ENCODE measurements at places on chromosomes 2 and 18. TPM values are rescaled to one million over a fixed set of nuclear protein-coding genes. Genes with fewer than 3 reads are reported as not detected.

DNA sequence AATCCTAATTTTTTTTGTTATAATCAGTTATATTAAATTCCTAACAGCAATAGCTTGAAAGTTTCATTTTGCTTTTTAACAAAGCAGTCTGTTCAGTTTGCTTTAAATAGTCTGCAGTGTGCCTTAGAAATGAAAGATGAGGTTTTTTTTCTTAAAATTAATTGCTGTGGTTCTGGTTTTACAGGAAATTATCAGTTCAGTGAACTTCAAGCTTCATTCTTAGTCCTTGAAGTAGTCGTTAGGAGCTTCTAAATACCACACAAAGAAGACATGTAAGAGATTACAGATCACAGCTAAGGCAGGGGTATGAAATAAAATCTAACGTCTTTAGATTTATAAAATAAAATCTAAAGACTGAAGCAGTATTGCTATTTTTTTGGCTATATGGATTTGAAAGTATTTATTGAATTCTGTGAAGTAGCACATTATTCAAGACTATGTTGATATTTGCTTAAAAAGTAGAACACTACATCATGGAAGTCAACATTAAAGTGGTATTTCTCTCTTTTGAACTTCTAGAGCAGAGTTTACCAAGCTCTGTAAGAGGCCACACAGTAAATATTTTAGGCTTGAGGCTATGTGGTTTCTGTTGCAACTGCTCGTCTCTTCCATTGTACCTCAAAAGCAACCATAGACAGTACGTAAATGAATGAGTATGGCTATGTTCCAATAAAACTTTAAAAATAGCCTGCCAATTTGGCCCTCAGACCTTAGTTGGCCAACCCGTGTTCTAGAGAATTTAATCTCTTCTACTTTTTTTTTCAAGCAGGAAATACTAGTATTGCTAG lies 81.5 kb upstream of the STON1 start:
- DNase-seq, result no peak
- H3K4me1 ChIP-seq, result peaks cover 23% of the 10 kb centered on the region
- peak overlapping the region; percentile 80 for H3K27ac ChIP-seq

Gene ERICH2
- polyA plus RNA-seq, result not detected

- H3K27ac ChIP-seq, result peak overlapping the region; percentile 61
- no peak for DNase-seq
- no peaks in the 10 kb centered on the region for H3K36me3 ChIP-seq
- no peaks in the 10 kb centered on the region for H3K27me3 ChIP-seq
- H3K4me1 ChIP-seq, result peaks cover 21% of the 10 kb centered on the region
Observed at GRCh38 chr2:144470816-144471215, 49.1 kb downstream of the ZEB2 start.

DNA sequence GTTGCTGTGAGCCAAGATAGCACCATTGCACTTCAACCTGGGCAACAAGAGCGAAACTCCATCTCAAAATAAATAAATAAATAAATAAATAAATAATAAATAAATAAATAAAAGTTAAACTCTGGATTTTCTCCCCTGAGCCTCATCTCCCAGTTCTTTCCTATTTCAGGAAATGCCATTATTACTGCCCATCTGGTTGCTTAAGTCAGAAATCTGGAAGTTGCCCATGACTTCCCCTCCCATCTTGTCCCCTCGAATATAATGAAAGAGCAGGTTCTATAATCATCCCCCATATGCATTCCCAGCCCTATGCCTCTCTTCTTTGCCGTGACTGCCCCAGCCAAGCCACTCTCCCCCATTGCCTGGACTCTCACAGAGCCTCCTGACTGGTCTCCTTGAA lies 4.2 kb upstream of the PSD4 start:
- peak overlapping the region; percentile 84 for H3K27ac ChIP-seq
- no peaks in the 10 kb centered on the region for H3K27me3 ChIP-seq
- no peak for DNase-seq
- peaks cover 4% of the 10 kb centered on the region for H3K36me3 ChIP-seq
- H3K4me1 ChIP-seq, result peaks cover 61% of the 10 kb centered on the region

DNA sequence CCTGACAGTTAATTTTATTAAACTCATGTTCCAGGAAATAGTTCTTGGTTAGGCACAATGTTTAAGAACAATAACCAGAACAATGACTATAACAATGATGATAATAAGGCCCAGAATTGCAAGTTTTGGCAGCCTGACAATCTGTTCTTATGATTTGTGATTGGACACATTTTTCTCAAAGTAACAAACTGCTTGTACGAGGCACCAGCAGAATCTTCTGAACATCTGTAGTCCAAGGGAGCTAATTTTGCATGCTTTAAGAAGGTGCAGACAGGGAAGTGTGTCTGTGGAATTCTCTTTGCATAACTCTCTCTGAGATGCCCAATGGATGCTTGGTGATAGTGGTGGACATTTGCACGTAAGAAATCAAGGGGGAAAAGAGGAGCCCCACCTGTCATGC lies 709.3 kb downstream of the SLC4A3 start:
- no peaks in the 10 kb centered on the region for H3K36me3 ChIP-seq
- H3K27me3 ChIP-seq, result no peaks in the 10 kb centered on the region
- H3K27ac ChIP-seq, result no peak overlapping the region
- no peaks in the 10 kb centered on the region for H3K4me1 ChIP-seq
- DNase-seq, result no peak

GRCh38 chr2:54631755-54632154 lies 91.7 kb upstream of the EML6 start:
- peaks cover 26% of the 10 kb centered on the region for H3K36me3 ChIP-seq
- H3K27ac ChIP-seq, result peak overlapping the region; percentile 90
- no peaks in the 10 kb centered on the region for H3K27me3 ChIP-seq
- DNase-seq, result no peak
- H3K4me1 ChIP-seq, result peaks cover 43% of the 10 kb centered on the region
- H3K4me3 ChIP-seq, result no peak overlapping the region

GRCh38 chr2:218896501-218897393 lies 16.1 kb downstream of the WNT10A start:
- H3K4me1 ChIP-seq, result peaks cover 54% of the 10 kb centered on the region
- H3K27me3 ChIP-seq, result peaks cover 19% of the 10 kb centered on the region
- peak; percentile 96 for DNase-seq
- no peaks in the 10 kb centered on the region for H3K36me3 ChIP-seq
- H3K4me3 ChIP-seq, result peak overlapping the region; percentile 83

Gene TNFRSF11A
- not detected for polyA plus RNA-seq

DNA sequence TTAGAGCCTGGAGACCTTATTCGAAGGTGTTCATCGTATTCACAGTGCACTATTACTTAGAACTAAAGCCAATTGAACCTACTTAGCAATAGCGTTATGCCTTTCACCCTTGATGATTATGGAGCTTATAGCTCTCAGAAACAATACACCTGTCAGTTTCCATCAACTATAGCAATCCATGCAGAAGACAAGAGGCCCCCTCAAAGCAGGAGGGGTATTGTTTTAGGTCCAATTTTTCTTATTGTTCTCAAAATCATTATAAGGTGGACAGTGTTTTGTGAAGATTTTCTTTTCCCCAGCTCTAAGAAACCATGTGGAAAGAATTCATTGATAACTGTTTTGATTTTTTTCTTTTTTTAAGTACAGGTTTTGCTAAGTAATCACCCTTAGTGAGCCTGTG lies 135.5 kb downstream of the MEIS1 start:
- no peak overlapping the region for H3K4me3 ChIP-seq
- no peak for DNase-seq
- H3K27ac ChIP-seq, result no peak overlapping the region
- peaks cover 44% of the 10 kb centered on the region for H3K27me3 ChIP-seq
- H3K4me1 ChIP-seq, result peaks cover 14% of the 10 kb centered on the region

GRCh38 chr2:179297927-179298326 lies 33.3 kb upstream of the SESTD1 start:
- H3K4me1 ChIP-seq, result no peaks in the 10 kb centered on the region
- no peaks in the 10 kb centered on the region for H3K27me3 ChIP-seq
- peaks cover 13% of the 10 kb centered on the region for H3K36me3 ChIP-seq
- no peak for DNase-seq
- H3K27ac ChIP-seq, result no peak overlapping the region

DNA sequence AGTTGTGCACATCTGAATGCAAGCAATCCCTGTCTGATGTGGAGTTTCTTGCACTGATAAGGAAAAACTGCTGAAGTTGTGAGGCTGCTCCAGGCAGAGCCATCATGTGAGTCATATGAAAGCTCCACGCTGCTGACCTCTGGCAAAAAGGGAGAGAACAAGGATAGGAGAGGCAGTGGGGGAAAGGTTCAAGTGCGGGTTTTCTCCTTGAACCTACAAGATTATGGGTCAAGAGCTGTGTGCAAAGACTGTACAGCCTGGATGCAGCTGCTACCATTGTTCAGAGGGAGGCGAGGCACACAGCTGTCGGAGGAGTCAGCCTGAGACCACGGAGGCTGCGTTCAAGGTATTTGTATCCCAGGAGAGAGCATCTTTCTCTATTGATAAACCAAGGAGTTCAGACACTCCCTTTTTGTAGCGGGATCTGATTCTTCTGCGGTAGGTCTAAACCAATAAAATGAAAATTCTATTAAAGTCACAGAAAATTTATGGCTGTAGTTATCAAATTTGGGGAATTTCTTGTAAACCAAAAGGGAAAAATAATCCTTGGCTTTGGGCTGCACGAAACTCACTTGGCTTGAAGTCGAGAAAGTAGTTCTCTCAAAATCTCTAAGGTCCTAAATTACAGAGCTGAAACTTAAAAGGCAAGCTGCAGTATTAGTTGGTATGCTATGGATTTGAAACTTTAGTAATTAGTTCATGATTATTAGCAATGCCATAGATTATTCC lies at the start of gene CDK15:
Gene CDK15 (plus strand): TSS at position 96 of the 729 bp plus-strand sequence. CDS start 128 bp downstream, at position 224.
- no peaks in the 10 kb centered on the region for H3K4me1 ChIP-seq
- H3K36me3 ChIP-seq, result no peaks in the 10 kb centered on the region
- peaks cover 11% of the 10 kb centered on the region for H3K27me3 ChIP-seq
- no peak within 1 kb of the TSS for H3K27ac ChIP-seq
- H3K4me3 ChIP-seq, result no peak within 1 kb of the TSS
- DNase-seq, result no peak

DNA sequence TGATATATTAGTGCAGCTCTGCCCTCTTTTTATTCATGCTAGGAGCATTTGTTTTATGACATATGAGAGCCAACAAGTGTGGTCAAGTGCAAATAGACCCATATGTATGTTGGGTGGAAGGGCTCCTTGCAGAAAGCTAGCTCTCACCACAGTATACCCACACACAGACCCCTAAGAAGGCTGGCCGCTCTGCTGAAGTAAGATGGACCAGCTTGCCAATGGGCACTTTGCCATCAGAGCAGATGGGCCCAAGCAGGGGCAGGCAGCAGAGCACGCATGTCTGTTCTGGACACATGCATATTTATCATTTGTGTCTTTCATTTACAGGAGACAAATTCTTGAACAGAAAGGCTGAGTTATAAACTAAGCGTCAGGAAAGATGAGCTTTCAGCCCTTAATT lies 187.5 kb upstream of the DTNA start:
- H3K36me3 ChIP-seq, result no peaks in the 10 kb centered on the region
- H3K4me3 ChIP-seq, result no peak overlapping the region

- peaks cover 3% of the 10 kb centered on the region for H3K4me1 ChIP-seq
- no peak overlapping the region for H3K4me3 ChIP-seq
- no peaks in the 10 kb centered on the region for H3K27me3 ChIP-seq
- H3K36me3 ChIP-seq, result peaks cover 6% of the 10 kb centered on the region
Observed at GRCh38 chr2:238379096-238379810, 47.5 kb upstream of the ASB1 start.

GRCh38 chr2:226320076-226320948 lies 479.3 kb downstream of the IRS1 start:
- no peaks in the 10 kb centered on the region for H3K36me3 ChIP-seq
- peaks cover 11% of the 10 kb centered on the region for H3K27me3 ChIP-seq
- DNase-seq, result no peak
- H3K4me3 ChIP-seq, result no peak overlapping the region
- H3K4me1 ChIP-seq, result no peaks in the 10 kb centered on the region

DNA sequence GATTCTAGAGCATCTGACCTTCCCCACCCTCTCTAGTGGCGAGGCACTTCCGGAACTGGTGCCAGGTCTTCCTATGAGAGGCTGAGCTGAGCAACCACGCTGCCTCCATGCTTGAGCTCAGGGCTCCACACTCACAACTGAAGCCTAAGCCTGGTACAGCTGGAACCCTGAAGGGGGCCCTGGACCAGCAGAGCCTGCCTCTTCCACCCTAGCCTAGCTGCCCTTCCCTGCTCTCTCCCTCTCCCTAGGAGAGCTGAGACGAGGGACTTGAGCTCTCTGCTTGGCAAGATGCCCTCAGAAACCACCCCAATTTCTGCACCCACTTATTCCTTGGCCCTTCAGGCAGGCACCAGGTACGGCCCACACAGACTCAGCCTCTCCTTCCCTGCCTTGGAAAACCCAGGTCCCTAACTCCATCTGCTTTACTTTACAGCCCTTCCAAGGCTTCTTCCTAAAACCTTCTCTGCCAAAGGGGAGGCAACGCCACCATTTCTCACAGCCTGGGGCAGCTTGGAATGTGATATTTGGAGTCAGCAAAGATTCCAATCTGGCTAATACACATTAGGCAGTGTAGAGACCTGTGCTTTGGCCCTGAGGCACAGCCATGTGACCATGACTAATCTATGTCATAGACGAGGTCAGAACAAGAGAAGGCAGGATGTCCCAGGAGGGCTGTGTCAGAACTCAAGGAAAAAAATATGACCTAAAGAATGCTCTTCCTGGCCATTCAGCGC lies 18.8 kb downstream of the COX7A2L start:
- H3K4me1 ChIP-seq, result peaks cover 14% of the 10 kb centered on the region
- H3K27me3 ChIP-seq, result no peaks in the 10 kb centered on the region
- DNase-seq, result no peak
- no peak overlapping the region for H3K4me3 ChIP-seq
- H3K36me3 ChIP-seq, result peaks cover 12% of the 10 kb centered on the region

Measured in naive B cell (primary cell).